T-helper 17 cell (primary cell): ENCODE measurements at places on chromosomes 16 and 17.

DNA sequence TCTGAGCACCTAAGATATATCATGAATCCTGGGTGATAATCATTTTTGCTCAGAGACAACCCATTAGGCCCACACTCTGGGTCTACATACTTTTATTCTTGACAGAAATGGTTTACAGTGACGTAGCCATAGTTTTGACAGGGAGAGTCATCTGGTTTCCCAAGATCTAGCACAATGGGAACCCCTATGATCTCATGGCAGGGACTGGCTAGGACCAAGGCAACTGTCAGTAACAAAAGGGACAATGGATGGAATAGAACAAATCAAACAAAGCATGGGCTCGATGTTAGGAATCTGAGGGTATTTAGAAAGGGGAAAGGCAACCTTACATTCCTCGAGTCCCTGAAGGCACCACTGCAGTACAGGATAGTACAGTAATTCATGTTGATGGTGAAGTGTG is 20.5 kb downstream of the CFAP97D1 start:
- H3K4me1 ChIP-seq = no peaks in the 10 kb centered on the region
- H3K27ac ChIP-seq = no peak overlapping the region
- H3K36me3 ChIP-seq = no peaks in the 10 kb centered on the region
- peaks cover 36% of the 10 kb centered on the region for H3K27me3 ChIP-seq
- no peak for DNase-seq

- peaks cover 31% of the 10 kb centered on the region for H3K4me1 ChIP-seq
- peaks cover 4% of the 10 kb centered on the region for H3K36me3 ChIP-seq
- H3K4me3 ChIP-seq = no peak overlapping the region
- peak overlapping the region; percentile 14 for H3K27ac ChIP-seq
- H3K27me3 ChIP-seq = no peaks in the 10 kb centered on the region
- DNase-seq = no peak
These were observed 146.4 kb upstream of the CHMP6 start for GRCh38 chr17:80845069-80845862.

DNA sequence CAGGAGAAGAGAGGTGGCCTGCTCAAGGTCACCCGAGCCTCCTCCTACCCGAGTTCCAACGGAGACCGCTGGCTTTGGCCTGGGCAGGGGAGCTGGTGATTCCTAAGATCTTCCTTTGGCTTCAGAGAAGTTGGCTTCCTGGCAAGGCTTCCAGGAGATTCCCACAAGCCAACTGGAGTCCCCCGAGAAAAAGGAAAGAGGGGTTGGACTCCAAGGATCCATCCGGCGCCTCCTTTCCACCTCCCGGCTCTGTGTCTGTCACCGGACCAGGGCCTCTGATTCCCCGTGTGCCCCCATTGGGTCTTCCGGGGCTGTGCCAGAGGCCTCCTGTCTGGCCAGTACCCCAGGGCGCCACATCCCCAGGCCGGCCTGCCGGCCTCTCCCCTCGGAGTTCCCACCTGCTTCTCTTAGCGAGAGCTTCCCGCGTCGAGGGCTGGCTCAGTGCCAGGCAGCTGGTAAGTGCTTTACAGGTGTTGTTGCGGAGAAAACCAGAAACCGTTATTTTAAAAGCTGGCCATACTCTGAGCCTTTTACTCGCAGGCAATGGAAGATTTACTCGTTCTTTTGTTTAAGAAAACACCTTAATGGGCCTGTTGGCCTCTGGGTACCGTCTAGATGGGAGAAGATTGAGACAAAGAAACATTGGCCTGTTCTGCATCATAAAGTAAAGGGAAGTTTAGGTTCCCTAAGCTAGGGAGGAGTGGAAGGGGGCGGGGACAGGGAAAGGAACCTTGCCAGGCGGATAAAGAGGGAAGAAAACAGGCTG is 258.4 kb upstream of the SDK2 start:
- H3K36me3 ChIP-seq = peaks cover 10% of the 10 kb centered on the region
- no peak for DNase-seq
- peaks cover 8% of the 10 kb centered on the region for H3K4me1 ChIP-seq
- H3K27ac ChIP-seq = peak overlapping the region; percentile 72
- peak overlapping the region; percentile 93 for H3K4me3 ChIP-seq

- H3K4me1 ChIP-seq = peaks cover 3% of the 10 kb centered on the region
- H3K36me3 ChIP-seq = peaks cover 2% of the 10 kb centered on the region
- no peak overlapping the region for H3K27ac ChIP-seq
- H3K27me3 ChIP-seq = peaks cover 16% of the 10 kb centered on the region
- H3K4me3 ChIP-seq = no peak overlapping the region
These were observed 2.1 kb upstream of the ZG16B start for GRCh38 chr16:2827831-2828520.

- H3K27me3 ChIP-seq = no peaks in the 10 kb centered on the region
- peak overlapping the region; percentile 89 for H3K4me3 ChIP-seq
- no peak for DNase-seq
- peak overlapping the region; percentile 90 for H3K27ac ChIP-seq
- H3K4me1 ChIP-seq = peaks cover 25% of the 10 kb centered on the region
- peaks cover 4% of the 10 kb centered on the region for H3K36me3 ChIP-seq
These were observed 503 bp downstream of the DHX58 start for GRCh38 chr17:42111871-42112551.

DNA sequence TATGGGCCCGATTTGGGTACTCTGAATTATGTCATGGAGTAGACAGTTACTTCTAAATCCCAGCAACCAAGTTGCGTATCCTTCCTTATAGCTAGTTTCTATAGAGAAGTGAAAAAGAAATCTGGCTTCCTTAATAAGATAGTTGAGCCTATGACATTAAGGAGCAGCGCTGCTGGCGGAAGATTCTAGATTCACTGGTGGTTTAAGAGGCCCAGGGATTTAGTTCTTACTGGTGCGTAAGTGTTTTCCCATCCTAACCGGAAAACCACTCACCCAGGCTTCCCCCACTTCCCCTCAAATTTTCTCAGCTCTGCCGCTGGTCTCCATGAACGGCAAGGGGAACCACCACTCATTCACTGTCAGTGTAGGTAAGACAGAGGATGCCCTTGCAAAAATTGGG is 230.4 kb downstream of the CPPED1 start:
- peaks cover 5% of the 10 kb centered on the region for H3K4me1 ChIP-seq
- H3K27me3 ChIP-seq = no peaks in the 10 kb centered on the region
- H3K4me3 ChIP-seq = no peak overlapping the region
- no peaks in the 10 kb centered on the region for H3K36me3 ChIP-seq
- H3K27ac ChIP-seq = peak overlapping the region; percentile 24

DNA sequence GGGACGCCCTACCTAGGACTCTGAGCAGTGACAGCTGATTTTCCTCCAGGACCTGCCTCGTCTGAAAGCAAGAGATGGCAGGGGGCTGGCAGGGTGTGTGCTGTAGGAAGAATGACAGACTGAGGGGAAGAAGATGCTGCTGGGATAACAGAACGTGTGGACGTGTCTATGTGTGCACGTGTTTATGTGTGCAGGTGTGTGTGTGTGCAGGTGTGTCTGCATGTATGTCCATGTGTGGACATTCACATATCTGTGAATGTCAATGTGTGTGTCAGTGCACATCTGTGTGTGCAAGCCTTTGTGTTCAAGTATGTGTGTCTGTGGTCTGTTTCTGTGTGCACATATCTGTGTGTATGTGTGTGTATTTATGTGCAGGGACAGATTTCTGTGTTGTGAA is 132.5 kb downstream of the SDK2 start:
- no peak for DNase-seq
- H3K4me1 ChIP-seq = peaks cover 5% of the 10 kb centered on the region
- peaks cover 3% of the 10 kb centered on the region for H3K27me3 ChIP-seq
- H3K27ac ChIP-seq = peak overlapping the region; percentile 39
